ENCODE measurements at places on chromosomes 1 and 21.

- no peak for DNase-seq
Observed at GRCh38 chr21:15801352-15801863, 71.6 kb downstream of the USP25 start.

DNA sequence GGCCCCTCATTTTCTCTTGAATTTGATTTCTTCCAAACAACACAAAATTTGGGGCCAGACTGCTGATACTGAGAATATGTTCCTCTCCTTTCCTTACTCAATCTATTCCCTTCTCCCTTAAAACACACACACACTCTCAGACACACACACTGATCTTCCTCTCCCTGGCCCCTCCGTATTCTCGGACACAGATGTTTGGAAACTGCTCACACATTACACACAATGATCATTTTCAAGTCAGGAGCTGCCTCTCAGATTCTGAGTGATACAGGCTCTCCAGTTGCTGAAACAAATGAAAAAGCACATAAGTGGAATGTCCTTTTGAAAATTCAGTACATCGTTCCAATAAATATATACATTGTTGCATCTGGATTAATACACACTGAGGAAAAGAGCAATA, 161.3 kb downstream of the CLEC20A start:
- DNase-seq: no peak

- no peak for DNase-seq
Observed at GRCh38 chr1:119003413-119004128, 15.4 kb upstream of the TBX15 start.

DNA sequence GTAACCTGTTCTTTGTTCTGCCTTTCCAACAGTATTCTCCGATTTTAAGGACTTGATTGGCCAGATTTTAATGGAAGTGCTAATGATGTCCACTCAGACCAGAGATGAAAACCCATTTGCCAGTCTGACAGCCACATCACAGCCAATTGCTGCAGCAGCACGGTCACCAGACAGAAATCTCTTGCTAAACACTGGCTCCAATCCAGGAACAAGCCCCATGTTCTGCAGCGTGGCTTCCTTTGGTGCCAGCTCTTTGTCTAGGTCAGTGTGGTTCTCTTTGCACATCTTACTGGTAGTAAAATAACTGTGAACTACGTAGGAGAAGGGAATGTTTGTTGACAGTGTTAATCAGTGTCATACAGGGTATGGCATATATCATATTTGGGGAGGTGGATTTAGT, 72.7 kb downstream of the UBE4B start:
- no peak for DNase-seq

- no peak for DNase-seq
Observed at GRCh38 chr1:26410706-26411623, at the start of gene LIN28A. Gene LIN28A (plus strand): TSS chr1:26410817. CDS start chr1:26410892, 75 bp downstream.

GRCh38 chr1:119914071-119914470, 17.8 kb upstream of the ADAM30 start:
- DNase-seq: no peak

- DNase-seq: no peak
Observed at GRCh38 chr1:224170343-224170742, 12.7 kb upstream of the DEGS1 start.

DNA sequence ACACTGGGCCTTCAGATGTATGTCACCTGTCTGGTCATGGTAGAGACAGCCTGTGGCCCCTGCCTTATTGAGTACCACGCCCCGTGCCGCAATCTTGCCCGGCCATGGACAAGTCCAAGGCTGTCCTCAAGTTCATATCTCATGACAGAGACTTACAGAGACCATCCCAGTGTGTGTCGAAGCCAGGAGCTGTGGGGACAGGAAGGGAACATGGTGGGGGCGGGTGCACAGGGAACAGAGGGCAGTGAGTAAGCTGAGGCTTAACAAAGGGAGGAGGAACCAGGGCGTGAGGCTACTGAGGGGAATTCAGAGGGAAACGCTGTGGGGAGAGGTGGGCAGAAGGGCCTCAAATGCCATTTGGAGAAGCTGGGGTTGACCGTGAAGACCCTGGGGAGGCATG, 75.8 kb downstream of the ALPL start:
- no peak for DNase-seq

DNA sequence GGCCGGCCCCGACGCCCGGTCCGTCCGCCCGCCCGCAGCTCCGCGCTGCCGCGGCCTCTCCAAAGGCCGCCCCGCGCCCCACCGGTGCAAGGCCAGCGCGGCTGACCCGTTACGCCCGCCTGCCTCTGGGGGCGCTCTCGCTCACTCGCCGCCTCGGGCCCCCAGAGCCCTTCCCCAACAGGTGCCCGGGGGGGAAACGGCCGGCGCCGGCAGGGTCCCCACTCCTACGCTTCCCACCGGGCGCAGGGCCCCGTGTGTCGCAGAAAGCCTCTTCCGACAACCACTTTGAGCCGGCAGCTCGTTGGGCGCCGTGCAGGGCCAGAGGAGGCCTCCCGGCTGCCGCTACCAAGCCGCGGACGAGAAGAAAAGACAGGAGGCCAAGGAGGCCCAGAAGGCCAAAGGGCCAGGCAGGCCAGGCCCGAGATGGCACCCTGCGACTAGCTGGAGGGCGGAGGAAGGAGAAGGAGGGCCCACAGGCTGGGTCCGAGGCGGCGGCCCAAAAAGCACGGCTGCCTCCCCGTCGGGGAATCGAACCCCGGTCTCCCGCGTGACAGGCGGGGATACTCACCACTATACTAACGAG, 64.9 kb upstream of the FCGR2A start:
- no peak for DNase-seq

DNA sequence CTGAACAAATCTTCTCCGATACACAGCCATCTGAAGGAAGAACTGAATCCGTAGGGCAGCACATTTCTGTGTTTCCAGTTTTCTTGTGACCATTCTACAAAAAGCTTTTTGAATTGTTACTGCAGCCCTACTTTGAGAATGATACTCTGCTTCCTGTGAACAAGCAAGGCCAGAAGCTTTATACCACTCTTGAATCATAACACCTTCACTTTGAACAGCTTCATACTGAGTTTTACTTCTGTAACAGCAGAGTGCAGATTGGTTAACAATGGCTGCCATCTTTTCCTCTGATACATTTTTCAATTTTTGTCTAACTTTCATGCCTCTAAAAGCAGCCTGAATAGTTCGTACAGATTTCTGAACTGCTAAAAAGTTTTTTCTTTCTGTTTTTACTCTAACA, 33.6 kb upstream of the F13B start:
- no peak for DNase-seq

- DNase-seq: no peak
Observed at GRCh38 chr1:35633547-35633946, 7.8 kb downstream of the PSMB2 start.

GRCh38 chr1:26583646-26584485, 54.3 kb downstream of the RPS6KA1 start:
- DNase-seq: no peak

DNA sequence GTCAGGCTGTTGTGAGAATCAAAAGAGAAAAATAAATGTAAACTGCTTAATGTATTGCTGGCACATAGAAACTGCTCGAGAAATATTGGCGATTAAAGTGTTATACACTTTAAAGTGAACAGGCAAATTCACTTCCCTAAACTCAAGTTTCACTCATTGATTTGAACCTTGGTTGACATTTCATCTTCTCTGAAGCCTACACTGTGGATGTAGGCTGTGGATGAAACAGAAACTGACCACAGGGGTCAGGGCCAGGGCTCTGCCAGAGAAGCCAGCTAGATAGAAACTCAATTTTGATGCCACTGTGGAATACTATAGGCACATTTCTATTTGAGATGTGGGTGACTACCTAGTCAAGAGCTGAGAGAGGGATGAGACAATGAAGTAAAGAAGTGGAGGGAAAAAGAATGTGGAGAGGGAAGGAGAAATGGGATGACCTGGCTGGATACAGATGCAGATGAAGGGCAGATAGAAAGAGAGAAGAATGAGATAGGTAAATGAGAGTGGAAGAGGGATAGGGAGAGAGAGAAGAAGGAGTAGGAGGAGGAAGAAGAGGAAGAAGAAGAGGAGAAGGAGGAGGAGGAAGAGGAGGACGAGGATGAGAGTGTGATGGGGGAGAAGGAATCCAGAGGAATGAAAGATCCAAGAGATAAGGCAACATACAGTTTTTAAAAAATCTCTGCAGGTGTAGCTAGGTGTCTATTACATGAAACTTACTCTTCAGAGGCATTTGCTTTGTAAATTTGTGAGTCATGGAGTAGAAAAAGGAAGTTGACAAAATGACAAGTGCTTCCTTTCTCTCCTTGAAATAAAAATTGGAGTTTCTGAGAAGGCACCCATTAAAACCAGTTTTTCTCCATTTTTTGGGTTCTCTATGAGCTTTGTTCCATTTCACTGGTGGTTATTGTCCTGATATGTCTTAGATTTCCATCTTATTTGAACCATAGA, 17.4 kb upstream of the CD1D start:
- DNase-seq: no peak
